ENCODE measurements at places on chromosomes 1 and 21.

DNA sequence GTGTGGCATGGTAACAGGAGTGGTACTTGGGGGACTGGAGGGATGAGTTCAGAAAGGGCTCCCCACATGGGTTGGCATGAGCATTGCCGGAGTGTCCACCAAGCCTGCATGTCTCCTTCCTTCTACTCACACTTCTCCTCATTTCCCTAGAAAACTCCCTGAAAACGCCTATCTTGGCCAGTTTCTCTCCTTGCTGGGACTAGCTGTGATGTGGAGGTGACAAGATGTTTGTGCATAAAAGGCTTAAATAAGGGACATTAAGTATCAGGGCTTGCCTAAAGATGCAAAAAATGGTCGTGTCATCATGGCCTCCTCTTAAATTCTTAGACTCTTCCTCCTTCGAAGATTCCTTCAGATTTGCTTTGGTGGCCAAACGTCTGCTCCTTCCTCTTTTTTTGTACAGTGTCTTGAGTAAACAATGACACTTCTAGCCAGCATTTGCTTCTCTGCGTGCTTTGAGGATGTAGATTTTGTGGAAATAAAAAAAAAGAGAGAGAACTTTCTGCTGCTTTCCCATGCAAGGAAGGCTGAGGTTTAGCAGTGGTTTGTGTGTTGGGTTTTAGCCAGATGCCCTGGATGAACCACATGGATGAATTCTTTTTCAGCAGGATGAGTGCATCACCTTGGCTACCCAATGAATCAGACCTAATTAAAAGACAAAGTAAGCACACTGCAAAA, 239.1 kb upstream of the IRF2BP2 start:
- no peak for DNase-seq
- no peaks in the 10 kb centered on the region for H3K27me3 ChIP-seq
- peaks cover 21% of the 10 kb centered on the region for H3K4me1 ChIP-seq
- no peaks in the 10 kb centered on the region for H3K36me3 ChIP-seq
- no peak overlapping the region for H3K4me3 ChIP-seq

DNA sequence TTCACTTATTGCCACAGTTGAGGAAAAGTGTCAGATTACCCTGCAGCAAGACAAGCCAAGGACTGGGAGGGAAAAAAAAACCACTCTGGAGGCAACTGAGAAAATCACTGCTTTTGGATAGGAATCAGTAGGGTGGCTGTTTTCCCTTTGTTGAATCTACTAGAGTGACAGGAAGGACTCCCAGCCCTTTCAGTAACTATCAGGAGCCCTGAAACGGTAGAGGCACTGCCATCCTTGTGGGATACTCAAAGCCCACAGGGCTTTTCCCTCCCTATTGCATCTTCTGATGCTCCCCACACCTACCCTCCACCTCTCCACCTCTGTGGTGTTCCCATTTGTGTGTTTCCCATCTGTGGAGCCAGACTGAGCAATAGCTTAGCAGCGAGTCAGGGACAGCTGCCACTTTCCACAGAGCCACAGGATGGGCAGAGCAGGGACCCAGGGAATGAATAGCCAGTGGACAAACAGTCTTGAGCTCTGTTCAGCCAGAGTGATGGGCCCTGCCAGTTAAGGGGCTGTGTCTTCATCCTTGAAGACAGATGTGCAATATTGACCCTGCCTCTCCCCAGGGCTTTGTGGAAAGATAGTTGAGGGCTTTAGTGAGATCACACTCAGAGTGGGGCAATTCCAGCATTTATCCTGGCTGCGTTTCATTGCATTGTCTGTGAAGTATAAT, 13.9 kb downstream of the UBIAD1 start:
- no peak overlapping the region for H3K27ac ChIP-seq
- no peak for DNase-seq
- peaks cover 4% of the 10 kb centered on the region for H3K36me3 ChIP-seq
- H3K4me1 ChIP-seq = no peaks in the 10 kb centered on the region
- H3K27me3 ChIP-seq = no peaks in the 10 kb centered on the region

DNA sequence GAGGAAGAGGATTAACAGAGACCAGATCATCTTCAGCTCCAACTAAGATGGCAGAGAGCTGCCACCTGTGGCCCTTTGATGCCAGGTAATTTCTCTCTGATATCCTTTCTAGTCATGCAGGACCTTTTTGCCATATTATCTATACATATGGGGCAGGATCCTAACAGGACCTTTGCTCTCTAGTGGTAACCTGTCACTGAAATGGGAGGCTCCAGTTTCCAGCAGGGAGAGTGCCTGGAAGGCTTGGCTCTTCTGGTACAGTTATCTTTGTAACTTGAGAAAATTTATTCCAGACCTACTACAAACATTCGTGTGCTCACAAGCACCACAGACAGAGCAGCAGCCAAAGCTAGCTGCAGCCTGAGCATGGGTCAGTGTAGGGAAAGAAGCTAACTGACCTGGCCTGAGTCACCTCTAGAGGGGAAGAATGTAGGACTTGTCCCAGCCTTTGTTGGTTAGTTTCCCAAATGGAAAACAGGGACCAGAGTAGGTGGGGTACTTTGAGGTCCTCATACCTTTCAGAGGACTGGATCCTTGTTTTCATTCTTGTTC, 86.5 kb upstream of the MACF1 start:
- DNase-seq = no peak
- H3K4me1 ChIP-seq = peaks cover 32% of the 10 kb centered on the region

DNA sequence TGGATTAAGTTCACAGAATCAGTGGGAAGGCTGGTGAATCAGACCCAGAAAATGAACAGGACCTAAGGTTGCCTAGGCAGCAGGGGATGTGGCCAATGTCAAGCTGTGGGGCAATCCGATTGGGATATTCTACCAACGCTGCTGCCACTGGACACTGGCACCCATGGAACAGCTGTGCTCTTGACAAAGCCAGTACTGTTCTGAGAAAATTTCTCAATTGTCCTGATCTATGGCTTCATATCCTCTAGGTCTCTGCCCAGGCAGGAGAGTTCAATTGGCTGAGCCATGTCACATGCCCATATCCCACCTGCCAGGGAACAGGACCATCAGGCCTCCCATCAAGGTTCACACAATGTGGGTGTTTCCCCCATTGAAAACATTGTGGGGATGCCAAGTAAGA, 6.2 kb downstream of the TACSTD2 start:
- H3K27me3 ChIP-seq = no peaks in the 10 kb centered on the region
- H3K4me3 ChIP-seq = no peak overlapping the region
- H3K4me1 ChIP-seq = no peaks in the 10 kb centered on the region
- DNase-seq = no peak

DNA sequence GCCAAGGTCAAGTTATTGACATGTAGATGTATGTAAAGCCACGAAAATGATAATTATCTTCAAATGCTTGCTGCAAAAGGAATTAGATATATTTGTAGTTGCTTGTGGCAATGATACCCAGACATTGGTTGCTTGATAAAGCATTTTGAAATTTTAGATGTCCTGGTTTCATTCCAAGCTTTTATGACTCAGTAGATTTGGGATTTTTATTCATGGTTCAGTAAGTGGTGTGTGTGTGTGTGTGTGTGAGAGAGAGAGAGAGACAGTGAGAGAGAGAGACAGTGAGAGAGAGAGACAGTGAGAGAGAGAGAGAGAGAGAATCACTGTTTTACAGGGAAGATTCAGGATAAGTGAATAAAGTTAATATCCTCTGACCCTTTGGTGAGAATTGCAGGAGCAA, 498.2 kb upstream of the C1orf87 start:
- H3K4me3 ChIP-seq = no peak overlapping the region
- DNase-seq = no peak
- no peaks in the 10 kb centered on the region for H3K4me1 ChIP-seq
- H3K27me3 ChIP-seq = no peaks in the 10 kb centered on the region

GRCh38 chr21:43959231-43960116, 52.6 kb upstream of the TRAPPC10 start:
- 0 out of 2 replicates have a peak, but pooled peaks cover 7% of the 10 kb centered on the region for H3K4me1 ChIP-seq
- no peaks in the 10 kb centered on the region for H3K27me3 ChIP-seq
- H3K36me3 ChIP-seq = no peaks in the 10 kb centered on the region
- no peak for DNase-seq
- no peak overlapping the region for H3K27ac ChIP-seq
- no peak overlapping the region for H3K4me3 ChIP-seq

DNA sequence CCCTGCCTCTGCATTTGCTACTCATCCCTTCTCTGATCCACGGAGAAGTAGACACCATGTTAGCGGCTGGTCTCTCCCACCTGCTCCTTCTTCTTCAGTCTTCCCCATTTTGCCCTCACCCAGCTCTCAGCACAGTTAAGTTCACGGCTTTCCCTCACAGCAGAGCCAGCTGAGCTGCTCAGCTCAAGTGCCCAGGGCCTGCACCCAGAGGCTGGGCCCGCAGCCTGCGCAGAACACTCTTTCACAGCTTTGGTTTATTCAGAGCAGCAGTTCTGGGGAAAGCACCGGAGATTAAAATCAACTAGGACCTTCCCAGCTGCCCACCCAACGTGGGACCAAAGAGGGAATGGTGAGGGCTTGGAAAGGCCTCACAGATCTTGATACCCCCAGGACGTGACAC, 38.3 kb upstream of the RGS16 start:
- no peak for DNase-seq
- H3K36me3 ChIP-seq = no peaks in the 10 kb centered on the region
- no peaks in the 10 kb centered on the region for H3K27me3 ChIP-seq
- no peak overlapping the region for H3K27ac ChIP-seq

DNA sequence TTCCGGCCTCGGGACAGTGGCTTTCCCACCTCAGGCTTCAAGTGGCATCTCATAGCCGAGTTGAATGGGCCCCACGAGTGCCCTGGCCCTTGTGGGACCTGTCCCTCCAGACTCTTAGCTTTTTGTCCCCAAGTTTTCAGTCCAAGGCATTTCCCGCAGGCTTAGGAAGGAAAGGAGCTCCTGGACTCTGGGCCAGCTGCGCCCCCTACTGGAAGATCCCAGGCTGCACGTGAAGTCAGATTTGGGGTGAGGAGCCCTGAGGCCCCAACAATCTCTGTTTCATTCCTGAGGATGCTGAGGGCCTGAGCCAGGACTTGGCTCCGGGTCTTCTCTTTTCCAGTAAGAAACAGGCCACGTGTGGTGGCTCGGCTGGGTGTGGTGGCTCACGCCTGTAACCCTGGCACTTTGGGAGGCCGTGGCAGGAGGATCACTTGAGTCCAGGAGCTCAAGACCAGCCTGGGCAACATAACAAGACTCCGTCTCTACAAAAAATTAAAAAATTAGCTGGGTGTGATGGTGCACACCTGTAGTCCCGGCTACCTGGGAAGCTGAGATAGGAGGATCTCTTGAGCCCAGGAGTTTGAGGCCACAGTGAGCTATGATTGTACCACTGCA, 67.4 kb downstream of the ARHGEF10L start:
- no peaks in the 10 kb centered on the region for H3K36me3 ChIP-seq
- H3K4me3 ChIP-seq = no peak overlapping the region
- H3K27me3 ChIP-seq = no peaks in the 10 kb centered on the region
- no peaks in the 10 kb centered on the region for H3K4me1 ChIP-seq
- no peak overlapping the region for H3K27ac ChIP-seq
- DNase-seq = peak; percentile 66

GRCh38 chr1:86356247-86356646, 39.9 kb downstream of the ODF2L start:
- no peaks in the 10 kb centered on the region for H3K27me3 ChIP-seq
- no peak overlapping the region for H3K4me3 ChIP-seq
- DNase-seq = no peak
- H3K27ac ChIP-seq = no peak overlapping the region

DNA sequence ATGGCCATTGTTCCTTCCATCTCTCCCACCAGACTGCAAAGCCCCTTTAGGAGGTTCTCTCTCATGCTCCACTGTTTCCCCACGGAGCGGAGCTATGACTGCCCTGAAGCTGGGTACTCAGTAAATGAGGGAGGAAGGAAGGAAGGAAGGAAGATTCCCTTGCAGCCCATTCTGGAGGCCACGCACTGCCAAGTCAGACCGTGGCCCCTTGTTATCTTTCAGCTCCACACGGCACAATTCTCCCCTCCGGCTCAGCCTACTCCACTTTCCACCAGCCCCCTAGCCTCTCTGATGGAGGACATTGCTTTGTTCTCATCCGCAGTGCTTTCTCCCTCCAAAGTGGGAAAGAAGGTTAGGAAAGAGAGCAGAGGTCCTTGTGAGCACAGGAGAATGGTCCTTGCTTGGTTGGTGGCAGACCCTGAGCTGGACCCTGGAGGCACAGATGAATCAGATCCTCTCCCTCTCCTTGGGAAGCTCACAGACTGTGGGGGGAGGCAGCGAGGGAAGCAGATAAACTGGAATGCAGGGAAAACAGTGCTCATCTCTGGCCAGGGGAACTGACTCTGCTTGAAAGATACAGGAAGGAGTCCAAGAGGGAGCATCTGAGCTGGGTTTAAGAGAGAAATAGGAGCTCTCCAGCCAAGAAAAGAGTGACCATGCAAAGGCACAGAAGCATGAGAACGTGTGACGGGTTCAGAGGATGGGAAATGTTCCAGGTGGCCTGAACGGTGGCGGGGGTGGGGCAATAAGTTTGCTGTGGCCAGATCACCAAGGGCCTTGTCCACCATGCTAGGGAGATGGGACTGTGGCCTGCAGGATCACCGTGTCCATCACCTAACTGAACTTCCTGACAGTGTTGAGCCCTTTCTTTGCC, 52.6 kb downstream of the GLIS1 start:
- no peaks in the 10 kb centered on the region for H3K27me3 ChIP-seq
- peak overlapping the region; percentile 79 for H3K27ac ChIP-seq
- peaks cover 17% of the 10 kb centered on the region for H3K4me1 ChIP-seq
- H3K36me3 ChIP-seq = no peaks in the 10 kb centered on the region
- no peak for DNase-seq
- H3K4me3 ChIP-seq = no peak overlapping the region

DNA sequence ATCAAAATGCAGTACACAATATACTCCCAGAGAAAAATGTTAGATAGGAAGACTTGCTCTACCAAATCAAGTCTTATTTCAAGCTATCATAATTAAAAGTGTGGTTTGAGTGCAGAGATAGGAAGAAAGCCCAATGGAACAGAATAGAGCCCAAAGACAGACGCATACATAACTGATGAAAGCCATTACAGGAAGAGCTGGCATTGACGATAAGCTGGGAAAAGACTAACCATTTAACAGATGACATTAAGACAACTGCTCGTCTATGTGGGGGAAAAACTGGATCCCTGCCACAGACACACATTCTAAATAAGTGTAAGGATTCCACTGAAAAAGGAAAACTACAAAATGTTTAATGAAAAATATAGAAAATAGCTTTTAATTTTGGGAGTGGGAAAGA, 85.5 kb downstream of the NGF start:
- H3K27ac ChIP-seq = no peak overlapping the region
- H3K27me3 ChIP-seq = no peaks in the 10 kb centered on the region
- H3K4me1 ChIP-seq = no peaks in the 10 kb centered on the region
- H3K4me3 ChIP-seq = no peak overlapping the region

- H3K4me3 ChIP-seq = no peak overlapping the region
- H3K4me1 ChIP-seq = peaks cover 12% of the 10 kb centered on the region
- H3K36me3 ChIP-seq = no peaks in the 10 kb centered on the region
Observed at GRCh38 chr1:111369177-111369576, 58.4 kb downstream of the OVGP1 start.

Measured in Caco-2 (cell line).